ENCODE measurements at places on chromosomes 6 and 20.

DNA sequence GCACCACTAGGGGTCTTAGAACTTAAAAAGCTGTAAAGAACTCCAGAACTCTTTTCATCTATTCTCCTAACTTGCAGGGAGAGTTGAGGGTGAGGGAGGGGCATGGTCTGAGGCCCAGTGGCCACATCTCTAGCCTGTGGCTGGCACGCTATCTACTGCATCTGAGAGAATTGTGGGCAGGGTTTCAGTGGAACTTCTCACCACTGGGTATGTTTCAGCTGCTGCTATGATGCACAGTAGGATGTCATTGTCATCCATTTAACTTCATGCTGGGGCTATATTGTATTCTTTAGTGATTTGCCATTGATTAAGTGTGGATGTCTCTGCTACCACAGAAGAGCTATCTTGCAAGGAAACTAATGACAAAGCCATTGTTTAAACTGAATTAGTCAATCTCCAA, 4.5 kb downstream of the TMEM14A start:
- DNase-seq: no peak

DNA sequence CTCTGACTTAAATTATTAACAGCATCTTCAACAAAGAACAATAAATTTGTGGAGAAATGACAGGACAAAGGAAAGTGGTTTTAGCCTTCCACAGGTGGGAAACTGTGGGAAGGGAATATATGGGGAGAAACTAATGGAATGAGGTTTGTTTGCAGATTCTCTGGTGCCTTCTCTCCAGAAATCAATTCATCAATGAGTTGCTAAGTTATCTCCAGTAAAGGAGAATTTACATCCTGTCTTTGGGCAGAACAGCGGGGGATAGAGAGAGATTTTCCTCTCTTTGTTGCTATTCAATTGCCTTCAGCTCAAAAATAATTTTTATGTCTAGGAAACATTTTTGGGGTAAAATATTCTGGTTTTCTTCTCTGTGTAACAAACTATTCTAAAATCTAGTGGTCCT, 36.9 kb upstream of the LCA5 start:
- DNase-seq: no peak

GRCh38 chr6:135347887-135348286, 149.7 kb downstream of the AHI1 start:
- no peak for DNase-seq

- no peak for DNase-seq
Measured at GRCh38 chr6:28353981-28354676, 4.4 kb downstream of the ZKSCAN3 start.

DNA sequence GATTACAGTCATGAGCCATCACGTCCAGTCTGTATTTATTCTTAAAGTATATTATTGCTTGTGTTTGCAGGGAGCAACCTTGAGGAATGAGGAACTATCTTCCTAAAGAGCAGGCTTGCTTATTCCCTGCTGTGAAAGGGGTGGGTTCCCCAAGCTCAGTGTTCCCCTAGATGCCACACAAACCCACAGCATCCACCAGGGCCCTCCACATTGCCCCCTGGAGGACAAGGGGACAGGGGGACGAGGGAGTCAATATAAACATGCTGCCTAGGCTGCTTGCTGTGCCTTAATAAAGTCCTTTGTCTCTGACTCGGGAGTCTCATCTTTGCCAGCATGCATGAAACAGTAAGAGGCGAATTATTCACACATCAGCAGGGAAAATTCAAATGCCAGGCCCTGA, 8.0 kb upstream of the IDH3B start:
- no peak for DNase-seq

GRCh38 chr20:25050501-25051350, 7.2 kb downstream of the ACSS1 start:
- no peak for DNase-seq

DNA sequence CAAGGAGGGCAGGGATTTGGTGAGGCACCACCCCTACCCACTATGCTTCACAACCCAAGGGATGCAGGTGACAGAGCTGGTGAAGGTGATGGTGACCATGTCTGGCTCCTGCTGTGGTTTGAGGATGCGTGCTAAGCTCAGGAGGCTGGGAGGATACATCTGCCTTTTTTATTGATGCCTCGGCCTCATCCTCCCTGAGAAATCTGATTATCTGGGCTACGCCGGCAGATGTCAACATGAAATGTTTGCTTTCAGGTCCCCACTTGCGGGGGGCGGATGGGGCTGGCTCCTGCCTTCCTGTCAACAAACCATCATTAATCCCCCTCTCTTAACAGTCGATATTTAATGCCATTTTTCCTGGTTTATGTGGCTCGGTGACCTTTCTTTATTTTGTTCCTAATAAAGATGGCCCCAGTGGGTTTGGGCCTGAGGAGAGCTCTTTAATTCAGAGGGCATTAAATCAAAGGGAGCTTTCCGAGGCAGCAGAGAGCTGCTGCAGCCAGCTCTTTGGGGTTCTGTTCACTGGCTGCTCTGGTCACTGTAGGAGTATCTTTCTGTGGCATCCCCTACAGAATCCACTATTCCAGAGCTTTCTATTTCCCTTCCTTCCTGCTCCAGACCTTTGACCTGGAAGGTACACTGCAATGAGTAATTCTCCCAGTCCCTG, 33.5 kb upstream of the LRFN2 start:
- DNase-seq: no peak

DNA sequence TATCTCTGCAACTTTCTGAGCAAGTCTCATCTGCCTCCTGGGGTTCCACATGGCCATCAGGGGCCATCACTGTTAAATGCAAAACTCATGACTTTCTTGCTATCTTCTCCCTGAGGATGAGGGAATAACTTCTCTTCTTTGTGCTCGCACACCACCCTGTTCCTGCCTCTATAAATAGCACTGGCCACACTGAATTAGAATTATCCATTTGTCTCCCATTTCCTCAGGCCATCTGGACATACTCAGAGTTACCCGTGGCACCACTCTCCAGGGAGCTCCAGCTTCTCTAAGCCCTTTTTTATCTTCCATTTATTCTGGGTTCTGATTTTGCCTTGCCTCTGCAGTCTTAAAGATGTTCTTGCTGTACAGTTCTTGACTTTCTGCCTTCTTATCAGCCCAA, 72.8 kb upstream of the ECI2 start:
- DNase-seq: no peak

DNA sequence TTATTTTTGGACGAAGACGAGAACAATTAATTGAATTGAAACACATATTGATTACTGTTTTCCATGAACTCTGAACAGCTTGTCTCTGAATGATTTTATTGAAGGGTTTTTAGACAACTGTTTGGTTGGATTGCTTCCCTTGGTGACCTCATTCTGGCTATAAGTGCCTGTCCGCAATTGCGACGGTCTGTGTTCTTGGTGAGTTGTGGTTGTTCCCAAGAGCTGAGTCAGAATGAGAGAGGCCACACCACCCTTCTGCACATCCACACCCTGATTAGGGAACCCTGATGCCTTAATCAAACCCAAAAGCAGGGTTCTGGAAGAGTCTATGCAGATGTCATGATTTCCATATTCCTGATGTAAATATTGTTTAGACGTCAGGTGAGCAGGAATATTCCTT, 747.0 kb downstream of the PTPRT start:
- DNase-seq: no peak

GRCh38 chr6:49406250-49406970, 56.6 kb downstream of the MMUT start:
- DNase-seq: no peak

DNA sequence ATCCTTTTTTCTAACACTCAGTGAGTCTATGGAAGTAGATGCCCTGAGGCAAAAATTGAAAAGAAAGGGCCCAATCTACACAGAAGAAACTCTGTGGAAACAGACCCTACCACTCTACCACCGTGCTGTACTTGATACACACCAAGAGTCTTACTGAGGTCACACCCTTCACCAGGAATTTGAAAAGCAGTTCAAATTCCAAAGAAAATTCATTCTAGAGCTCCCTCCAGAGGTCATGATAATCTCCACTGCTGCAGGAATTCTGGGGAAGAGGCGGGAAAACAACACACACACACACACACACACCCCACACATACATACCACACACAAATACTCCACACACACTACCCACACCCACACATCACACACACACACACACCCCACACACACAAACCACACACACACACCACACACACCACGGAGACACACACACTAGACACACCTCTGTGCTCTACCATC, 336.8 kb downstream of the HDGFL1 start:
- no peak for DNase-seq

GRCh38 chr6:127343809-127344659, 625 bp upstream of the ECHDC1 start:
- DNase-seq: peak; percentile 17

DNA sequence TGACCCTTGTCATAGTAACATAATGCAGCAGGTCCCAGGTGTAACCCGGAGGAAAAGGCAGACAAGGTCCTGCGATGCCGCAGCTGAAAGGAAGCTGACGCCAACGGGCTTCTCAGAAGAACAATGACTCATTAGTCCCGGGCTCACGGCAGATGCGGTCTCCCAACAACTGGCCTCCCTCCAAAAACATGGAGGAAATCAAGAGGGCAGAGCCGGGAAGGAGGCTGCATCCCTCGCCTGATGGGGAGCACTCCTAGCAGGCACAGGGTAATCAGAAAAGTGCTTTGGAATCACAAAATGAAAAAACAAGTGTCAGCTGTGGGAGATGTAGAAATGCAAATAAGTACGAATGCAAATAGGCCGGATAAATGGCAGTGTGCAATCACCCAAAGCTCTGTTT, 165.2 kb upstream of the AGPAT4 start:
- DNase-seq: no peak

DNA sequence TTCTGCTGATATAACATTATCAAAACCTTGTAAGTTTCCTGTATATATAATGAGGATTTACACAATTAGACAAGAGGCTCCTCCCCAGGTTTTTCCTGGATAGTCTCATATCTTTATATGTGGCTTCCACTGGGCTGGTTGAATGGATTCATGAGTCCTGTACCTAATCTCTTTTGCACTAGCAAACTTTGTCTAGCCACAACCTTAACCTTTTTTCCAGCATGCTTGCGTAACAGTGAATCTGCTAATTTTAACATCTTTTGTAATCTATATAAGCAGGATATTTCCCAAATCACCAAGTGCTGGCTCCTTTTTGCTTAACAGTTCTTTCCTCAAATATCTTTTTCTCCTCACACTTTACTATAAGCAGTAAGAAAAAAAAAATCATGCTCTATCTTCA, 153.6 kb downstream of the COL21A1 start:
- no peak for DNase-seq

DNA sequence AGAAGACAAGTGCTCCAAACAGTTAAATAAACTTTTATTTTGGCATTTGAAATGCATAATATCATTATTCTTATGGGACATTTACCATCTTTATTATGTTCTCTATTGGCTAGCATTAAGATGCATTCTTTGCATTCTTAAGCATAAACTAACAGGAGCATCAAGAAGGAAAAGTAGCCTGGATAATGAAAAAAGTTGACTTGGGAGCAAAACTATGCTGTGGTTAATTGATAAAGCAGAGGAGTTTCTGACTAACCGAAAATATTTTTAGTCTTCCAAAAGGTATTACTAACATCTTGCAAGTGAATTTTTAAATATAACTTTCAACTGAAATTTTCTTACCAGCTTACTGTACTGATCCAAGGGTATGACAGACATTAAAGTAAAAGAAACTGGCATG, 140.3 kb downstream of the FLRT3 start:
- DNase-seq: no peak

Measured in NCI-H1694 treated with DMSO at 0.1 percent for 48 hours (cell line).